ENCODE measurements at places on chromosomes 2 and 18.

DNA sequence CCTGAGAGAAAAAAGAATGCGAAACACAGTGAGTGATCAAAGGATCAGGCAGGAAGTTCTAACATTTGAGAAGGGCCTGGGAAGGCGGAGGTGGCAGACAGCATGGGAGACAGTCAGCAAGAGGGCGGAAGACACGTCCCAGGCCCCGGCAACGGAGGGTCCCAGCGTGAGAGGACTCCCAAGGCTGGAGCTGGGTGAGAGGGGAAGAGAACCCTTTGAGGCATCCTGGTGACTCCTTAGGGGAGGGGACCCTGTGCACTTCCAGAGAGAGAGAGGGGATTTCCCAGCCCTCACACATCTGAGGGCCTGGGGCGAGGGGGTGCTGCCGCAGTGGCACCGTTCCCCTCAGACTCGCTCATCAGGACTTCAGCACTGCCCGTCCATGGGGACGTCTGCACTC lies 133.4 kb downstream of the RTP5 start:
- no peak for DNase-seq

- no peak for DNase-seq
Measured at GRCh38 chr2:181805228-181806038, 86.1 kb upstream of the ITPRID2 start.

DNA sequence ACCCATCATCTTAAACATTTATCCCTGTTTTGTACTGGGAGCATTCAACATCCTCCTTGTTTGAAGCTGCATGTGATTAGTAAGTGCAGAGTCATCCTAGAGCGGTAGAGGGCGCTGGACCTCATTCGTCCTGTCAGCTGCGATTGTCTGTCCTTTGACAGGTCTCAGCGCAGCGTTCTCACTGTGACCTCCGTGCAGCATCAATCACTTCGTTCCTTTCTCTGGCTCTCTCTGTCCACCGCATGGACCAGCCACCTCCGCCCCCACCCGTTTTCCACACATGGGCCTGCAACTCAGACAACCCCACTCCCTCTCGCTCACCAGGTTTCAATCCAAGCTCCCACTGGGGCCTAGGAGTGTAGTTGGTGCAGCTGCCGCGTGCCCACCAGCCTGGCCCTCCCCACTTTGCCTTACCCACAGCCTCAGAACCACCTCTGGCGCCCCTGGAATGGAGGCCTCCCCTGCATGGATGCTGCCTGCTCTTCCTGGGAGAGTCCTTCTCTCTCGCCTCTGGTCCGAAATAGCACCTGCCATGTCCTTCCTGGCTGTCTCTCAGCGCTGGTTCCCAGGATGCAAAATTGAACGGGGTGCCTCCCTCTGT lies 90.5 kb downstream of the NDUFA10 start:
- no peak for DNase-seq

DNA sequence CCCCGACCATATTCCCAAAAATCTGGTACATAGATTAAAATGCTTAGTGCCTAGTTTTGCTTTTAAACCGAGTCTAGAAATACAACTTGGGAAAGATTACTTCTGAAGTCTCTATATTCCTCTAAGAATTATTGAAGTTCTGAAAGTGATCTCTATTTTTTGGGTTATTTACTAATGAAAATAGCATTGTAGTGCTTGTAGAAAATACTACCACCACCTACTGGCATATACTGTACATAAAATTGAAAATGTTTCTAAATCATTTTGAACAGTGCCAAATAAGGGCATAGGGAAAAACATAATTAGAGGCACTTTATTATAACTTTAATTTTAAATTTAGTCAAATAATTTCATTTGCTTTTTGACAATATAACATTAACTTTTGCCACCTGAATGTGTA lies 1399.6 kb upstream of the ZEB2 start:
- no peak for DNase-seq

DNA sequence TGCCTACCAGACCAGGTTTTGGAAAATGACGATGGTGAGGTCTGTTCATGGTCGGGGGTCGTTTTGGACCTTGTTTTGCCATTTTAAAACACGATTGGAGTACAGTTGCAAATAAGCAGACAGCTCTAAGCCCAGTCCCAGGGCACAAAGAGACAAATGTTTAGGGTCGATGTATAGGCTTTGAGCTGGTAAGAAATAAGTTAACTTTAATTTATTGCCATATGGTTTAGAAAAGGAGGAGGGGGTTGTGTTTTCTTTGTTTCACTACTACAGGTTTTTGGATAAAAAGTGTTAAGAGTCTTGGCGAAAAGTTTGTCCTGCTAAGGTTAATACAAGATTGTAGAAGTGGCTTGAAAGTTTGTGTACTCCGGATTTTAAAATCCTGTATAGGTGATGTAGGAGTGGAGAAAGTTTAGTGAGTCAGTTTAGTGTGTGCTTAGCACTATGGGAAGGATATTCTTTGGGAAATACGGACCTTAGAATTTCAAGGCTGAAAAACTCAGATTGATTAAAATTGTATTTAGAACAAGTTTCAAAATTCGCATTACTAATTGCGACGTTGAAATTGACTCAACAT lies 1.3 kb downstream of the KCMF1 start:
- DNase-seq, result no peak

DNA sequence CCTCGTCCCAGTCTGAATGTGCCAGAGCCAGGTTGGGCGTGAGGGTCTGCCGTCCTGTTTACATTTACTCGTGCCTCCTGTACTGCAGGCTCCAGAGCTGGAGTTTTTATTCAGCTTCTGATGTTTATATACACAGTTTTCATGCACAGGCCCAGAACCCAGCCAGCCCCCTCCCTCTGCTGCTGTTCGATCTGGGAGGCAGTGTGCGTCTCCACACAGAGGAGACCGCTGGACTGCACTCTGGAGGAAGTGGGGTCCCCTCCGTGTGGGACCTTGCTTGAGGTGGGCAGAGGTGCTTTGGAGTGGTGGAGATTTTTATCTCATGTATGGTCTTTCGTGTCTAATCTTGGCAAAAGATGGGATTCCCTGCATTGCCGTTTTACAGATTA lies 90.6 kb downstream of the GLI2 start:
- no peak for DNase-seq

DNA sequence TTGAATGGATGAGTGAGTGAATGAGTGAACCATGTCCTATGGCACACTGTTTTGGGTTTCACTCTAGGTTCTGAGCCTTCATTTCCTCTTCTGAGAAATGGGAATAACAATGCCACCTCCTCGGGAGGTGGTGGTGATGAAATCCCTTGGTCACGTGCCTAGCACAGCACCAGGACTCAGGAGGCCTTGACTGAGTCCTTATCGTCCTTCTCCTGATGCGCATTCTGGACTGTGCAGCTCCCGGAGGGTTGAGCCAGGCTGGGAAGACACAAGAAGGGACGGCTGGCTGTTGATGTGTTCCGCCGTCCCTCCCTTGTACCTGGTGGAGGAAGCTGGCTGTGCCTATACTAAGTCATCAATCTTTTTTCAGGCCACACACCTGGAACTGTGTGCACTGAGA lies 437.3 kb downstream of the ZNF521 start:
- no peak for DNase-seq

- no peak for DNase-seq
Measured at GRCh38 chr2:126883666-126884040, 15.0 kb upstream of the TEX51 start.

DNA sequence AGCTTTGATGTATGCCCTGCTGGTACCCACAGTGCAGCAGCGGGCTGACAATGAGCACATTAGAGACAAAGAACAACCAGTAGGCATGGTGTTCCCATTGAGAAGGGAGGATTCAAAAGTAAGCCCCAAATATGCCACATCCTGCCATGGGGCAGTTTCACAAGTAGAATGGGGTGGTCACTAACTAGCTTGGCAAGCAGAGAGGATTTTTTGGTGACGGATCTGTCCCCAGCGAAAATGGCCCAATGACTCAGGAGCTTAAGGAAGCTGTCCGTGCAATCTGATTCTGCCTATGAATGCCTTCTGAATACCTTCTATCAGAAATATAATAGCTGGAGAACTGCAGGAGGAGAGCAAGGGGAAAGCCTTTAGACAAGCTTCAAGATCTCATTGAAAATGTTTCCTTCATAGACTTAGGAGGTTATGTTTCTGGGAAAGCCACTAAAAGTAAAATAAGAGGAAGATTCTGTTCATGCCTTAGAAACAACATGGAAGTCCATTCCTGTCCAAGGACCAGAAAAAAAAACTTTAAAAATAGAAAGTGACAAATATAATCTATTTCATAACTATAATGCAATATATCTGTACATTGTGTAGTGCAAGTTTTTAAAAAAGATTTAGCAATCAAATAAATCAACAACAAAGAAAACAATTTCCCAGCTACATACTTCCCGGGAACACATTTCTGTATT lies 117.5 kb upstream of the SLC14A2 start:
- no peak for DNase-seq

- no peak for DNase-seq
Measured at GRCh38 chr2:223121283-223121682, 69.3 kb downstream of the KCNE4 start.

- no peak for DNase-seq
Measured at GRCh38 chr2:105544591-105545377, 145.9 kb upstream of the FHL2 start.

- DNase-seq, result no peak
Measured at GRCh38 chr2:48356701-48357325, 173.1 kb upstream of the STON1 start.

- no peak for DNase-seq
Measured at GRCh38 chr18:77074431-77074830, 58.2 kb downstream of the MBP start.

- no peak for DNase-seq
Measured at GRCh38 chr18:49707599-49707998, 105.7 kb downstream of the ACAA2 start.

DNA sequence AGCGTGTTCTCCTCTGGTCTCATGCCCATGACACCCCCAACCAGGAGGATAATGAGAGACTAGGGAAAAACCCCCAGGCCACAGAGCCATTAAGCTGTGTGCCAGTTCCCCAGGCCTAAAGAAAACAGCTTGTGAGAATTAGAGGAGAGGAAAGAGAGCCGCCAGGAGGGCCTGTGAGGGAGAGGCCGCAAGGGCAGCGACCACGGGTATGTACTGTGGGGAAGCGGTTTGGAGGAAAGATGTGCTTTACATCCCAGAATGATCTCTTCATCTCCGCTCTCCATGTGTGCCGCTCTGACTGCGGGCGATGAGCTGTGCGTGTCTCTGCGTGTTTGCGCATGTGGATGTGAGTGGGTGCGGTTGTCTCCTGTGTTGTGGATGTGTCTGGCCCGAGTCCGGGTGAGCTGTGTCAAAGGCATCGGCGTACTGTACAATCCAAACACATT lies 82.9 kb downstream of the DYSF start:
- DNase-seq, result no peak

GRCh38 chr18:7367336-7367735 lies 136.4 kb downstream of the LRRC30 start:
- no peak for DNase-seq

DNA sequence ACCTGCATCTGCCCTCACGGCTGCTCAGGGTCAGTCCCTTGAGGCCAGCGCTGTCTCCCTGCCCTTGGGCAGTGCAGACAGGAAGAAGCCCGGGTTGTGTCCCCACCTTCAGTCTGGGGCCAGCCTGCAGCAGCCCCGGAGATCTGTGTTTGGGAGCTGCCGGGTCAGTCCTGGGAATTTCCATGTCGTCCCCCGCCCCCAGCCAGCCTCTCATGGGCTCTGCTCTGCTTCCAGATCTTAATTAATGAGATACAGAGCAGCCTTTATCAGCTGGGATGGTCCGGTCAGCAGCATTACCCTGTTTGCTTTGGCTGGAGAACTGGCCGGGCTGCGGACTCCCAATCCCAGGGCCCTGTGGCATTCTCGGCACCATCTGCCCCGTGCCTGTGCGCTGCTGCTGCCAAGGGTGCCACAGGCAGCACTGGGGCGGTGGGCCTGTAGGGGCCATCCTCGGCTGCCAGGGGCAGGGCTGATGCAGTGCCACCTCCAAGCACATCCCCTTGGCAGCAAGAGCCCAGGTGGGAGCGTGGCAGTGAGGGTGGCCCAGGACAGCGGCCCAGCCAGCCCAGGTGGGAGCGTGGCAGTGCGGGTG lies 2.4 kb downstream of the BOK start:
- no peak for DNase-seq

DNA sequence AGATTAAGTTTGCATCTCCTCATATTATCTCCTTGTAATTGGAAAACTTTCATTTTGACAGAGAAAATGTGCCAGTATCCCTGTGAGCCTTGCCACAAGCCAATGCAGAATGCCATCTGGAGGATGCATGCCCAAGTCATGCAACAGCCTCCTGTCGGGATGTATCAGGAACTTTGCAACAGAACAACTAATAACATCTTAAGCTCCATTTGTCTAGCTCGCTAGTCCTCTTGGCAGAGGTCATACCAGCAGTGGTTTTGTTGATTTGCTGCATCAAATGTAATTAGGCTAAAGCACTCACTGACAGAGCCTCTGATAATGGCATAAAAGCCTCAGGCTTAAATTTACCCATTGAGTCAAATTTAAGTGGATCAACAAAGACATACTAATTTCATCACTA lies 125.8 kb downstream of the UBE2E3 start:
- no peak for DNase-seq

DNA sequence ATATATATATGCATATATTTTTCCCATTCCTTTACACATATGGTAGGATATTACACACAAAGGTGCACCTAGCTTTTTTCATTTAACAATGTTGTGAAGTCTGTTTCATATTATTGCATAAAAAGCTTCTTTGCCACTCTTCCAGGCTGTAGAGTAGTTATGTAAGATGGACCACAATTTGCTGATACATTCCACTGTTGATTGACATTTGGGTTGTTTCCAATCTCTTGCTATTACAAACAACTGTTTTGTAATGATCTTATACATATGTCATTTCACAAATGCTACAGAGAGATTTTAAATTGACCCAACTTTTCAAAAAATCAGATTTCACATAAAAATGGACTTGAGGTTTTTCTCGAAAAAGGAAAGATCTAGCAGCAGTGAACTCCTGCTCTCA lies 301.4 kb downstream of the CDCA7 start:
- no peak for DNase-seq

GRCh38 chr18:58484989-58485981 lies 143.6 kb downstream of the ALPK2 start:
- no peak for DNase-seq

- no peak for DNase-seq
Measured at GRCh38 chr2:71129902-71130151, 202 bp downstream of the MCEE start.

DNA sequence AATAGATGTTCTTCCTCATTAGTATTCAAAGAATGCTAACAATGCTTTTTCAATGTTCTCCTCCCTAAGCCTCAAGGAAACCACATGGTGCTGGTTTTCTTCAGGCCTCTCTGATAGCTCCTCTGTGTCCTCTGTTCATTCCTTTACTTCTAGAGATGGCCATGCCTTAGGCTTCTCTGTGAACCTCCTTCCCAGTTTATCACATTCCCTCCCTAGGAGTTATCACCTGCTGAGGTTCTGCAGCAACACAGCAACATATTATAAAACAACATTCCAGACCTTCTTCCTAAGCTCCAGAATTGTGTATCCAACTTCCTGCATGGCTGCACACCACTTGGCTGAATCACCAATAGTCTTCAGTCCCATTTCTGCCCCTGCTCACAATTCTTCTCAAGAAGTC lies 325.5 kb downstream of the IRS1 start:
- DNase-seq, result no peak

DNA sequence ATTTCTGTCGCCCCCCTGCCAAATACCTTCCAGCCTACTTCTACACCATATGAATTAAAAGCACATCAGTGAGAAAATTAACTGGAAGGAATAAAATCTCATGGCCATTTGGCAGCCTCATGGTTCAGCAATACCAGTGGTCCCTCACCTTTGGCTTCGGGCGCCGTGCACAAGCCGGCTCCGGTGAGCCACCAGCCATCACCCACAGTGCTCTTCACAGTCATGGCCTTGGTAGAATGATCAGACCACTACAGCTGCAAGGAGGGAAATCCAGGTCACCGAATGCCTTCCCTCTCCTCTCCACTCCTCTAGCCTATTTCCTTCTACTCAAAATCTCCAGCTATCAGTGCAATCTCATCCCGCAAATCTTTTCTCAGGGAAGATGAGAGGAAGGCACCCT lies 239.1 kb downstream of the C1D start:
- no peak for DNase-seq

Measured in D721Med (cell line).